ENCODE measurements at places on chromosomes 7 and 10.

DNA sequence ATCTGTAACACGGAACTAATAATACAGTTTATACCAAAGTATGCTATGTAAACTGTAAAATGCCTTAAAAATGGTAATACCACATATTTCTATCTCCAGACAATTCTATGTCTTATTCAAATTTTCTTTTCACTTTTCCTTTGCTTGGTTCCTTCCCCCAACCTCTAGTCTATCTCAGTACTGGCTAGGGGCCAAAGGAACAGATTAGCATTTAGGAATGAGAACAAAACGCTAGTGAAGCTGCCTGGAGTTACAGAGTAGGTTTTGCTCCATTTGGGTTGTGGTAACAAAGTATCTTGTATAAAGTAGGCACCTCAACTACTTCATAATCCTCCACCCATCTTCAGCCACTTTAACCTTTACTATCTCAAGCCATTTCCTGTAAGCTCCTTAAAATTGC, 94.1 kb downstream of the HBP1 start:
- no peak for DNase-seq

GRCh38 chr7:20146451-20146850, 70.7 kb downstream of the MACC1 start:
- DNase-seq, result no peak

- no peak for DNase-seq
These were observed 44.1 kb downstream of the HGF start for GRCh38 chr7:81725812-81726127.

- DNase-seq, result no peak
These were observed 9.7 kb downstream of the STAMBPL1 start for GRCh38 chr10:88889559-88890337.

DNA sequence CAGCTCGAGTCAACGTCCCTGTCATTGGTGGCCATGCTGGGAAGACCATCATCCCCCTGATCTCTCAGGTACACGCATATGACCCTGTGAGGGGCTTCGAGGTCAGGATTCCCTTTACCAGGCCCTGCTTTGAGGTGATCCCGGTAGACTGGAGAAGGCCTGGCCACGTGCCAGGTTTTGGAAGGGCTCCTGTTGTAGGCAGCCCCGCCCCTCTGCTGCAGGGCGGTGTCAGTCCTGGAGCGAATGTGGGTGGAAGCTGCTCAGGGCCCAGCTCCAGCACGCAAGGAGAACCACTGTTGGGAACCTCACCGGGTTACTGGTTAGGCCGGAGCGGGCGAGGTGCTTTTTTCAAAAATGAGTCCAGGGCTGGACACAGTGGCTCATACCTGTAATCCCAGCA, 15.6 kb downstream of the MDH2 start:
- no peak for DNase-seq
